ENCODE measurements at places on chromosomes 16 and 17.

- DNase-seq, result no peak
Observed at GRCh38 chr17:32471652-32472051, 15.1 kb upstream of the CDK5R1 start.

DNA sequence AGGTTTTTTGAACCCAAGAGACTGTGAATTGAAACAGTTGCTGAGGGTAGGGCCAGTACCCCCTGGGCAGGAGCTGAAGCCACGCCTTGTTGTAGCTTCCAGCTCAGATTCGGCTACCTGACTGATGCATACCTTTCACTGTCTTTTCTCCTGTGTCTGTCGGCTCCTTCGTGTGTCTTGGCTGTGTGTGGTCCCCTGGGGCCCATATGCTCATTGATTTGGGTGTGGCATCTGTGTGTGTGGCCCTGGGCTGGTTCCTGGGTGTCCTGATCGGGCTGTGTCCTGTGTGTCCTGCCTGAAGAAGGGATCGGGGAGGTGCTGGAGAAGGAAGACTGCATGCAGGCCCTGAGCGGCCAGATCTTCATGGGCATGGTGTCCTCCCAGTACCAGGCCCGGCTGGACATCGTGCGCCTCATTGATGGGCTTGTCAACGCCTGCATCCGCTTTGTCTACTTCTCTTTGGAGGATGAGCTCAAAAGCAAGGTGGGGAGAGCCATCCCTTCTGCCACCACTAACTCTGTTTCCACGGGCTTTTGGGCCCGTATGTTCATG lies 20.9 kb downstream of the CASKIN2 start:
- DNase-seq, result no peak

DNA sequence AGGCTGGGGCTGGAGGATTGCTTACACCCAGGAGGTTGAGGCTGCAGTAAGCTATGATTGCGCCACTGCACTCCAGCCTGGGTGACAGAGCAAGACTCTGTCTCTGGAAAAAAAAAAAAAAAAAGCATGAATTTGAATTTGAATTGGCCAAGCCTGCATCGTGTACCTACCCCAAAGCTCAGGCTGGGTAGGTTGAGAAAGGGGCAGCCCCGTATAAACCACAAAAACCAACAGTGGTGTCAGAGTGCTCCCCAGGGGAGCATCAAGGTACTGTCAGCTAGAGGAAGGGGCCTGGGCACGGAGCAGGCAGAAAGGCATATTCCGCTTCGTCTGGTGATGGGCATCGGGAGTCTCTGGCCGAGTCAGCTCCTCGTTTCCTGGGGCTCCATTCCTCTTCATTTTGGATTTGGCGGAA lies 40.9 kb downstream of the RAP1GAP2 start:
- DNase-seq, result no peak

GRCh38 chr17:35423761-35424160 lies 8.5 kb downstream of the SLFN12 start:
- DNase-seq, result no peak

DNA sequence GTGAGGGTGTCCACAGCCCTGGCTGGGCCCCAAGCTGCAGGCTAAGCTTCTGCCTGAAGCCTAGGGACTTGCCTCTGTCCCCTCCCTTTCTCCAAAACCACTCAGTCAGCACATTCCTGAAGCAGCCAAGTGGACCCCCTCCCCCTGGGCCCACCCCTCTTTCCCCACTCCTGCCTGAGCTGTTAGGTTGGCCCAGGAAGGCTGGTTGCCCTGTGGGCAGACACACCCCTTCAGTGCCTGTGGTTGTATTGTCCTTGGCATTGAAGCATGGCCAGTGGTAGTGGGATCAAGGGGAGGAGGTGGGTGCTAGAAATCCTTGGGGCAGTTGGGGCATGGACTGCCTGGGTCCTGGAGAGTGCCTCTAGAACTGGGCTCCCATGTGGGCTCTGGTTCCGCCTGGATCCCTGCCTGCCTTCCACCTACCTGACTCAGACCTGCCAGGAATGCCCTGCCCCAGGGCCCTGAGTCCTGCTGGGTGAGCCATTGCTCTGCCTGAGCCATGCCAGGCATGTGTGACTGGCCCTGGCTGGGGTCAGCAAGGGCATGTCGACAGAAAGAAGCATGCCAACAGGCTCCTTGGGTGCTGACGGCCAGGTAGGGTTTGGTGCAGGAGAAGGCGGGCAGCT lies 2.1 kb downstream of the TRAF4 start:
- DNase-seq, result no peak

DNA sequence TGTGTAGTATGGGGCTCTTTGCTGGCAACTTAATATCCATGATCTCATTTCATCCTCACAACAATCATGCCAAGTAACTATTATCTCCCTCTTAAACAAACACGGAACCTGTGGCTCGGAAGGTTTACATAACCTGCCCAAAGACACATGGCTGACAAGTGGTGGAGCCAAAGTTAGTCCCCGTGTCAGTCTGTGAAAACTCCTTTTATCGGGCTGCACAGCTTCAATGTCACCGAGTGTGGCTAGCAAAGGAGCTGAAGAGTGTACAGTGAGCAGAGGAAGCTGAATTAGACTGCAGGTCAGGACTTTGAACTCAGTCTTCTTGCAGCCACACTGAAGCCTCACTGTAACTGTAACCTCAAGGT lies 80.3 kb downstream of the PARN start:
- DNase-seq, result no peak

DNA sequence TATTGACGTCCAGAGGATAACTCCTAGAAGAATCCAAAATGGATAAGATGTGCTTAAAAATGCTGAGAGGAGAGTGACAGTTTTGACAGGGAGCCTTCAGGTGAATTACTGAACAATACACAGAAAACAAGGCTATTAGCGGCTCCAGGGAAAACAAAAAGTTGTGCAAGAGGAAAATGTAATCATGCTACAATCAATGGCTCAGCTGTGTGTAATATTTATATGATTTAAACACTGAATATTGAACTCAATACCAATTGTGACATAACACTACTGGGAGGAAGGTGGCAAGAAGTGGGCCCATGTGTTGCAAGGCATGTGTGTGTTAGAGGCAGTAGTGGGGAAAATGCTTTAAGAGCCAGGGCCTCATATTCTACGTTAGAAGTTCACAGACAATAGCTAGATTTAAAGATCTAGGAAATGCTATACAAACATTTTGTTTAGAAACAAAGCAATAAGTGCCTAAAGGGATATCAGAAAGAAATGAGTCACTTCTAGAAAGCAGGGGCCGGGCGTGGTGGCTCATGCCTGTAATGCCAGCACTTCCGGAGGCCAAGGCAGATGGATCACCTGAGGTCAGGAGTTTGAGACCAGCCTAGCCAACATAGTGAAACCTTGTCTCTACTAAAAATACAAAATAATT lies 253.2 kb upstream of the IRX5 start:
- DNase-seq, result no peak

DNA sequence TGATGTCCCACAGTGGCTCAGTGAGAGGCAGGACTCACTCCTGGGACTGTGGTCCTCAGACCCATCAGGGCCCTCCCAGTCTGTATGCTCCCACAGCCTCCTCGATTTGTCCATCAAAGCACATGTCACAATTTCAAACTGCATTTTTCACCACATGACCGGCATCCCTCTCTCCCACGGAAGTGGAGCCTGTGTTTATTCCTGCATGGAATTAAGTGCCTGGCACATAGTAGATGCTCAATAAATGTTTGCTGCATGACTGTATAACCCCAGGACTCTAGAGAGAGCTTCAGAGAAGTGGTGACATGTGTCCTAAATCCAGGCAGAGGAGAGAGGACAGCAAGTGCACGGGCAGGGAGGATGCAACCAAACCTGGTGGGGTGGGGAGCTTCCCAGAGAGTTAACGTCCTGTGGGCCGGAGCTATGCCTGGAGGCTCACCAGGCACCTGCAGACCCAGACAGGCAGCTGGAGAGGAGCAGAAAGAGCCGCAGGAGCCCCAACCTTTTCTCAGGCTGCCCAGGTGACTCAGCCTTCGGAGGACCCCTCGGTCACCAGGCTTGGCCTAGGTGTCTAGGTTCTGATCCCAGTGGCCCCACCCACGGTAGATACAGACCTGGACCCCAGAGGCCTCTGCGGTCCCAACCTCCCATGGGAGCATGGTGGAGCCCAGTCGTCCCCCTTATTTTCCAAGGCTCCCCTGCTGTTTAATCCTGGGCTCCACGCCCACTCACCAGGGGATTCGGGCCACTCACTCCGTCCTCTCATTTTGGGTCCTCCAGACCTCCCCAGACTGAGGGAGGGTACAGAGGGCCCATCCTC lies 5.8 kb downstream of the CDH5 start:
- DNase-seq, result no peak

DNA sequence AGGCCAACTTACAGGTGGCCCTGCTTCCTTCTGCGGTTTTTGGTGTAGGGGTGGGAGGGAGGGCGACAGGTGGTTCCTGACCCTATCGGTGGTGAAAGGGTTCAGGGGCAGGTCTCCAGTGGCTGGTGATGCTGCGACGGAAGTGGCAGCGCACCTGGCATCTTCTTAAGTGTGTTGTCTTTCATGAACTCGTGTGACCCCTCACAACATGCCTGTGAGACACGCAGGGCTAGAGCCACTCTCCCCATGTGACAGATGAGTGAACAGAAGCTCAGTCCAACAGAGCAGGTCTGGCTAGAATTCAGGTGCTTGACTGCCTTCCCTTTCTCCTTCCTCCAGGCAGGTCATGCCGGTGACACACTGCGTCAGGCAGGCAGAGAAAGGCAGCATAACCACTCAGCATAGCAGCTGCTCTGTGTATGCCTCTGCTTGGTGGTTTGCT lies 8.0 kb downstream of the TNFAIP1 start:
- DNase-seq, result no peak

DNA sequence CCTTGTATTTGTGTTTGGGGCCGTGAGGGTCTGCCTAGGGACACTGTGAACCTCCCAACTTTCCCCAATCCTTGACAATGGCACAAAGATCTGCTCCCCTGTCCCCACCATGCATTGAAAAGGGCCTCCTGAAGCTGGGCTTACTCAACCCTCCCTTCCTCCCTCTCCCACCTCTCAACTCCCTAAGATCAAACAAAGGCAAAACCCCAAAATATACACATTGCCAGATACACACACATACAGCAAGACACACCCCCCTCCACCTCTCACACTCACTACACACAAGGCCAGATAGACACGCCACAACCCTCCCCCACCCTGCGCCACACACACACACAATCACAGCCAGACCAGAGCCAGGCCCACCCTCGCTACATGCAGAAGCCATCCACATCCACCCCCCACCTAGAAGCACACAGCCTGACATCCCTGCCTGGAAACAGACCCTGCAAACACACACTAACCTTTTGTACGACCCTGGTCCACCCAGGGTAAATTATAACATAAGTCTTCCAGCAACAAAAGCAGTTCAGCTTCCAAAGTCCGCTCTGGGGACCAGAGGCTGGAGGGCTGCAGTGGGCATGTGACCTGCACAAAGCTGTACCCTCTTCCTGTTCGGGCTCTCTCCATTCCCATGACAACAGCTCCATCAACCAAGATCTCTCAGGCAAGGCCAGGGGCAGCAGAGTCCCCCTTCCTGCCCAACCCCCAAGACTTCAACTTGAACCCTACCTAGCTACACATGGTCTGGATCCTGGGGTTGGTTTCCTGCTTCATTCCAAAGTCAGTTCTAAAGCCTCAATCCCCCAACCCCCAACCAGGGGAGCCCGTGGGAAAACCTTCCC lies 1.9 kb downstream of the PCGF2 start:
- DNase-seq, result no peak

- no peak for DNase-seq
Observed at GRCh38 chr17:76635039-76635438, 8.5 kb downstream of the ST6GALNAC1 start.

DNA sequence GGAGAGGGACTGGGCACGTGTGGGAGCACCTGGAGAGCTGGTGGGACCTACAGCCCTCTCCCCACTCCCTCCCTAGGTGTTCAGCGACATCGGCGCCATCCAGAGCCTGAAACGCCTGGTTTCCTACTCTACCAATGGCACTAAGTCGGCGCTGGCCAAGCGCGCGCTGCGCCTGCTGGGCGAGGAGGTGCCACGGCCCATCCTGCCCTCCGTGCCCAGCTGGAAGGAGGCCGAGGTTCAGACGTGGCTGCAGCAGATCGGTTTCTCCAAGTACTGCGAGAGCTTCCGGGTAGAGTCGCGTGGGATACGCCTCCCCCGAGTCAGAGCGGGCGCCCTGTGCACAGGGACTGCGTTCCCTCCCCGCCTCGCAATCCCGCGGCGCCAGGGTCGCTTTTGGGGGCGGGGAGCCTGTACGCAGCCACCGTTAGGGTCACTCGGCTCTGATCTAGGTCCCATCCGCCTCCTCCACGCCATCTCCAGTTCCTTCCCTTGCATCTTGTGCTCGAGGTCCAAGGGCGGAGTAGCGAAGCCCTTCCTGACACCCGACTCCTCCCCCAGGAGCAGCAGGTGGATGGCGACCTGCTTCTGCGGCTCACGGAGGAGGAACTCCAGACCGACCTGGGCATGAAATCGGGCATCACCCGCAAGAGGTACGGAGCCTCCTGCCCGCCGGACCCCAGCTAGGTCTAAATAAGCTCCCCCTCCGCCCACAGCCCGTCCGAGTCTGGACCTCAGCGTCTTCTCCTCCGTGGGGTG lies 13.0 kb downstream of the SARM1 start:
- peak; percentile 18 for DNase-seq

- DNase-seq, result no peak
Observed at GRCh38 chr16:3999479-4000325, 116.5 kb downstream of the ADCY9 start.

DNA sequence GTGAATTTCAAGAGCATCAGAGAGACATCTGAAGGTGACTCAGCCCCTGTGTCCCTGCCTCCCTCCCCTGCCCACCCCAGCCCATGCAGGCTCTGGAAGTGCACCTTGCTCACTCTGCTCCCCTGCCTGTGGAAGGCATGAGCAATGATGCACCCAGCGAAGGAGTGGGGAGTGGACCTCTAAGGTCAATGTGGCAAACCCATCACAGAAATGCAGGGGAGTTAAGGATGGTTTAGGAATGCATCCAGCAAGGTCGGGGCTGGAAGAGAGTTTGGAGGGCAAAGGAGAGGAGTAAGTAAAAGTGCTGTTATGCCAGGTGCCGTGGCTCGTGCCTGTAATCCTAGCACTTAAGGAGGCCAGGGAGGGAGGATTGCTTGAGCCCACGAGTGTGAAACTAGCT lies 61.9 kb downstream of the CYB5B start:
- no peak for DNase-seq

DNA sequence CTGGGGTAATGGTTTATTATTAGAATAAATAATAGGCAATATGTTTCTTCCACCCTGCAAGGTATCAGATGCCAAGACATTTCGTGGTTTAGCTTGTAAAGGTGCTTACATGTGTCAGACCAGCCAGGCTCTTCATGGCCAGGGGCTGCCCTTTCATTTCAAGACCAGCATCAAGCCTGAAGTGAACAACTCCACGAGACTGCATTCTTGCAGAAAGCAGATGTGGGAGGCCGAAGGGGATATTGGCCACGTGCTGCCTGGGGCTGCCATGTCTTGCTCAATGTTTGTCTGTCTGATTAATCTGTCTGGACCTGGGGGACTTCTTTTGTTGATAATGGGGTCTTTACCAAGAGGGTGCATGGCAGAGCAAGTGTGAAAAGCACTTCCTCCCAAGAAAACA lies 294.2 kb upstream of the RBFOX1 start:
- no peak for DNase-seq

Measured in central memory CD8-positive, alpha-beta T cell (primary cell).